ENCODE measurements at places on chromosomes 4 and X. TPM values are rescaled to one million over a fixed set of nuclear protein-coding genes. Genes with fewer than 3 reads are reported as not detected.

The HTN1 gene
- not detected for total RNA-seq

The UBE2D3 gene
- 282 TPM for total RNA-seq

The AKAP14 gene
- total RNA-seq = not detected

The CD38 gene
- total RNA-seq = 2.5 TPM

The POU3F4 gene
- total RNA-seq = not detected

The TXK gene
- total RNA-seq = 2.9 TPM

The RHOXF1 gene
- total RNA-seq = not detected

The GUCY1B1 gene
- 33.1 TPM for total RNA-seq

The CT83 gene
- not detected for total RNA-seq

The SLC10A4 gene
- total RNA-seq = 3.1 TPM

The TMSB15B gene
- 12.9 TPM for total RNA-seq

The SSX3 gene
- total RNA-seq = not detected

The PPP4R3C gene
- not detected for total RNA-seq

The OPHN1 gene
- 19.1 TPM for total RNA-seq

The MAB21L2 gene
- 47.0 TPM for total RNA-seq

The CTAG2 gene
- not detected for total RNA-seq

The ATP1B4 gene
- 19.1 TPM for total RNA-seq

The SLC2A9 gene
- 6.4 TPM for total RNA-seq

The HPGDS gene
- 1.3 TPM for total RNA-seq

The TACC3 gene
- total RNA-seq = 17.2 TPM

The ADH4 gene
- not detected for total RNA-seq

The BST1 gene
- total RNA-seq = 4.9 TPM

The EXOC1L gene
- not detected for total RNA-seq

The NSUN7 gene
- total RNA-seq = 10.5 TPM

The P2RY8 gene
- 1.4 TPM for total RNA-seq

The ARSJ gene
- total RNA-seq = 6.1 TPM

The GDPD2 gene
- 7.5 TPM for total RNA-seq

The MAP3K15 gene
- 0.49 TPM for total RNA-seq

The GABRA4 gene
- total RNA-seq = 1.4 TPM

The TREX2 gene
- total RNA-seq = 0.27 TPM

The DCAF4L1 gene
- 0.16 TPM for total RNA-seq

The P2RY10 gene
- total RNA-seq = 0.22 TPM

The CABS1 gene
- not detected for total RNA-seq

The NMU gene
- 1.7 TPM for total RNA-seq

The DACH2 gene
- 17.1 TPM for total RNA-seq
